Chondrocyte (in vitro differentiated cells): ENCODE measurements at places on chromosomes 5 and 9. TPM values are rescaled to one million over a fixed set of nuclear protein-coding genes. Genes with fewer than 3 reads are reported as not detected.

GRCh38 chr9:89183146-89183545 is 4.5 kb upstream of the SHC3 start:
- peaks cover 17% of the 10 kb centered on the region for H3K27me3 ChIP-seq
- H3K4me1 ChIP-seq: peaks cover 24% of the 10 kb centered on the region
- DNase-seq: no peak
- H3K27ac ChIP-seq: no peak overlapping the region

GRCh38 chr9:69237702-69238295 is 63.7 kb downstream of the TJP2 start:
- H3K27ac ChIP-seq: no peak overlapping the region
- peaks cover 32% of the 10 kb centered on the region for H3K36me3 ChIP-seq
- no peaks in the 10 kb centered on the region for H3K4me1 ChIP-seq

DNA sequence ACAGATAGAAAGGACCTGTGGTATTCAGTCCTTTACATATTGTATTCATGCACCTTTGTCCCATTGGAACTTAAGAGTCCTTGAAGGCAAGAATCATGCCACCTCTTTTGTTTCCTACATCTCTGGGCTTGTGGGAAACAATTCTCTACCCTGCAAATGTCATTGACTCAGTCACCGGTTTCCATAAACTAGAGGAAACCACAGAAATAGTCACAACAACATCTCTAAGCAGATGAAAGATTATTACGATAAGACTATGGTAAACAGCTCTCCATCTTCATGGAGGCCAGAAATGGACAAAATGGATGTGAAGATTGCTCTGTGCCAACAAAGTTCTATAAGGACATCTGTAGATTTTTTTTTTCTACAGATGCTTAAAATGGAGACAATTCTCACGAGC is 165.5 kb downstream of the PIK3R1 start:
- H3K27ac ChIP-seq: no peak overlapping the region
- H3K4me1 ChIP-seq: peaks cover 22% of the 10 kb centered on the region
- H3K27me3 ChIP-seq: no peaks in the 10 kb centered on the region
- H3K4me3 ChIP-seq: no peak overlapping the region
- no peak for DNase-seq

TMEM252 gene
- not detected in 3 replicates for total RNA-seq

MPDZ gene
- 42.5 to 60.4 TPM (median 46.9 TPM) in 3 replicates for total RNA-seq

DNA sequence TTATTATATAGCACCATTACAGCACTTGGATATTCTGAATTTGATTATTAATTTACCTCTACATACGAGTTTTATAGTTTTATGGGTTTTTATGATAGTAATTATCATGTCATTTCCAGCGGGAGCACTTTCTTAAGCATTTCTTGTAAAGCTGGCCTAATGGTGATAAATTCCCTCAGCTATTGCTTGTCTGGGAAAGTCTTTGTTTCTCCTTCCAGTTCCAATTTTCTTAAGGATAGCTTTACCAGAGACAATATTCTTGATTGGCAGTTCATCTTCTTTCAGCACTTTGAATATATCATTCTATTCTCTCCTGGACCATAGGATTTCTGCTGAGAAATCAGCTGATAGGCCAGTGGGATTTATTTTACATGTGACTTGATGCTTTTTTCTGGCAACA is 505.4 kb downstream of the TMEM232 start:
- no peak overlapping the region for H3K27ac ChIP-seq
- peaks cover 17% of the 10 kb centered on the region for H3K36me3 ChIP-seq
- H3K4me1 ChIP-seq: no peaks in the 10 kb centered on the region
- no peaks in the 10 kb centered on the region for H3K27me3 ChIP-seq

- no peak for DNase-seq
- H3K4me1 ChIP-seq: peaks cover 34% of the 10 kb centered on the region
- peaks cover 42% of the 10 kb centered on the region for H3K36me3 ChIP-seq
- H3K27ac ChIP-seq: peak overlapping the region; percentile 82
Observed at GRCh38 chr9:134738869-134739659, 97.5 kb downstream of the COL5A1 start.

PFN3 gene
- total RNA-seq: not detected in 3 replicates

GFPT2 gene
- total RNA-seq: 16.8 to 46.1 TPM (median 18.8 TPM) in 3 replicates

DNA sequence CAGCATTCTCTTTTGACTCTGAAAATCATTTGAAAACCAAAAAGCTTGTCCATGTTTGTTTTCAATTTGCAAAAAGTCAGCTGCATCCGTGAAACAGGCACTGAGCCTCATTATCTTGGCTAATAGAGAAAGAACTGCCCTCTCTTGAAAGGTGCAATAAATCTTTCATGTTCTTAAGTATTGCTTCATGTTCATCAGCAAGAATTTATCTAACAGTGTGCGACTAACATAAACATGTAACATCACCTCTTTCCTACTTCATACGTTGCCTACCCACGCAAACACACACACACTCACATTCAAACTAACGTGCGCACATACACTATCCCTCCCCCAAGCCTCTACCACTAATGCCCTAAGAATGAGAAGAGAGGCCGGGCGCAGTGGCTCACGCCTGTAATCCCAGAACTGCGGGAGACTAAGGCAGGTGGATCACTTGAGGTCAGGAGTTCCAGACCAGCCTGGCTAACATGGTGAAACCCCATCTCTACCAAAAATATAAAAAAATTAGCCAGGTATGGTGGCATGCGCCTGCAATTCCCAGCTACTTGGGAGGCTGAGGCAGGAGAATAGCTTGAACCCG is 629.7 kb upstream of the ZNF608 start:
- H3K4me1 ChIP-seq: peaks cover 6% of the 10 kb centered on the region
- H3K27ac ChIP-seq: no peak overlapping the region
- DNase-seq: no peak

PTRH1 gene
- total RNA-seq: 11.0 to 13.3 TPM (median 11.2 TPM) in 3 replicates

DNA sequence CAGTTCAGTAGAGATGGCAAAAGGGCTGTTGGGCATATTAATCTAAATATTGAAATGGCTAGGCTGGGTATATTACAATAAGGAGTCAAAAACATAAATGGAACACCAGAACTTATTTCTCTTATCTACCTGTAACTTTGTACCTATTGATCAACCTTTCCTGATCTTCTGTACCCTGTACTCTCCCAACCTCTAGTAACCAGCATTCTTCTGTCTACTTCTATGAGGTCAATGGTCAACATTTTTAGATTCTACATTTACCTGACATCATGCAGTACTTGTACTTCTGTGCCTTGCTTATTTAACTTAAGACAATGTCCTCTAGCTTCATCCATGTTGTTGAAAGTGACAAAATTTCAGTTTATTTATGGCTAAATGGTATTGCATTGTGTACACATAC is 467.3 kb downstream of the TAF11L14 start:
- no peaks in the 10 kb centered on the region for H3K27me3 ChIP-seq
- no peaks in the 10 kb centered on the region for H3K4me1 ChIP-seq
- H3K36me3 ChIP-seq: no peaks in the 10 kb centered on the region
- no peak for DNase-seq
- no peak overlapping the region for H3K27ac ChIP-seq

- H3K27ac ChIP-seq: no peak overlapping the region
- no peaks in the 10 kb centered on the region for H3K27me3 ChIP-seq
- no peaks in the 10 kb centered on the region for H3K36me3 ChIP-seq
- H3K4me3 ChIP-seq: no peak overlapping the region
- no peaks in the 10 kb centered on the region for H3K4me1 ChIP-seq
Observed at GRCh38 chr9:68437785-68438184, 81.4 kb downstream of the PGM5 start.

- H3K36me3 ChIP-seq: no peaks in the 10 kb centered on the region
- peak; percentile 94 for DNase-seq
- no peaks in the 10 kb centered on the region for H3K27me3 ChIP-seq
- no peaks in the 10 kb centered on the region for H3K4me1 ChIP-seq
Observed at GRCh38 chr9:137311171-137311985, 9.3 kb upstream of the NRARP start.

C9orf153 gene
- 0.48 TPM in 1 of 3 replicates, not detected in the others for total RNA-seq

TMED7 gene
- total RNA-seq: 122 to 146 TPM (median 132 TPM) in 3 replicates

DNA sequence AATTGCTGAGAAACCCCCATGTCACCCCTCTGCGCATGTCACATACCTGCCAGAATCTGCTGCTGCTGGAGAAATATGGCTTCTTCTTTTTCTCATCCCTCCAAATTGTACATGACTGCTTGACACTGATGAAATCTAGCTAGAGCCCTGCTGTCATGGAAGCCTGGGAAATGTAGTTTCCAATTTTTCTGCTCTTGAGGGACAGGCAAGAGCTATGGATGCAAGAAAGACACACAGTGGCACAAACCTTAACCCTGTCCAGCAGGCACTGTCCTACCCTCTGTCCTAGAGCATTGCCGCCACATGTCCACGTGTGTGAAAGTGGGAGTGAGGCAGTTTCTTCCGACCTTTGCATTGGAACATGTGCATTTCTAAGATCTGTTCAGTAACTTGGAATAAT is 255.5 kb upstream of the SEMA6A start:
- no peaks in the 10 kb centered on the region for H3K4me1 ChIP-seq
- no peak overlapping the region for H3K27ac ChIP-seq
- no peaks in the 10 kb centered on the region for H3K36me3 ChIP-seq
- DNase-seq: no peak
- peaks cover 5% of the 10 kb centered on the region for H3K27me3 ChIP-seq
- no peak overlapping the region for H3K4me3 ChIP-seq

PCDHA5 gene
- total RNA-seq: 0.32 to 0.99 TPM (median 0.62 TPM) in 3 replicates

GRCh38 chr9:3478549-3478953 is 47.2 kb downstream of the RFX3 start:
- peaks cover 38% of the 10 kb centered on the region for H3K4me1 ChIP-seq
- peak overlapping the region; percentile 46 for H3K27ac ChIP-seq
- no peak overlapping the region for H3K4me3 ChIP-seq
- no peak for DNase-seq

ZNF483 gene
- total RNA-seq: 2.2 to 3.5 TPM (median 2.4 TPM) in 3 replicates

POU5F2 gene
- 0.45 to 0.92 TPM (median 0.62 TPM) in 3 replicates for total RNA-seq

FGD3 gene
- total RNA-seq: not detected in 3 replicates

GARIN3 gene
- total RNA-seq: not detected in 3 replicates

- H3K27me3 ChIP-seq: no peaks in the 10 kb centered on the region
- no peak overlapping the region for H3K27ac ChIP-seq
- no peak overlapping the region for H3K4me3 ChIP-seq
- DNase-seq: no peak
- H3K36me3 ChIP-seq: no peaks in the 10 kb centered on the region
- peaks cover 14% of the 10 kb centered on the region for H3K4me1 ChIP-seq
Observed at GRCh38 chr9:16348531-16348930, 521.9 kb downstream of the BNC2 start.

FAT2 gene
- 2.2 to 20.9 TPM (median 2.3 TPM) in 3 replicates for total RNA-seq

GRCh38 chr5:35810601-35811000 is 46.1 kb upstream of the IL7R start:
- no peak overlapping the region for H3K4me3 ChIP-seq
- no peaks in the 10 kb centered on the region for H3K36me3 ChIP-seq

DNA sequence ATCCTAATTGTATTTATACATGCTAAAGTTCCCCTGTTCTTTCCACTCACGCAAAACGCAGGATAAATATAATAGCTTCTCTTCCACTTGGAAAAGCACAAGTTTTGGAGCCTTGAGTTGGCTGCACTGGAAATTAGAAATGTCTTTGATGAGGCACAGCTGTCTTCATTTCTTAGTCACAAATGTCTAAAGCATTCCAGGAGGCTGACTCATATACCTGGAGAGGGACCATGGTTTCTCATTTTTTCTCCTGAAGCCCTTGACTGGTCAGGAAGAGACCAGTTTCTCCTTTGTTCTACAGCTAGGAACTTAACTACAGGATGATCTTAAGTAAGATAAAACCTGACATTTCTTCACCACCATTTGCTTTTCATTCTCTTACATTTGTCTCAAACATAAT is 16.2 kb downstream of the MTX3 start:
- DNase-seq: no peak
- H3K27me3 ChIP-seq: no peaks in the 10 kb centered on the region
- H3K36me3 ChIP-seq: peaks cover 9% of the 10 kb centered on the region
- H3K4me1 ChIP-seq: peaks cover 17% of the 10 kb centered on the region

GRCh38 chr5:10836986-10837385 is 76.0 kb upstream of the DAP start:
- no peak for DNase-seq
- H3K4me1 ChIP-seq: no peaks in the 10 kb centered on the region
- no peak overlapping the region for H3K27ac ChIP-seq
- H3K27me3 ChIP-seq: peaks cover 2% of the 10 kb centered on the region
- H3K36me3 ChIP-seq: no peaks in the 10 kb centered on the region

DNA sequence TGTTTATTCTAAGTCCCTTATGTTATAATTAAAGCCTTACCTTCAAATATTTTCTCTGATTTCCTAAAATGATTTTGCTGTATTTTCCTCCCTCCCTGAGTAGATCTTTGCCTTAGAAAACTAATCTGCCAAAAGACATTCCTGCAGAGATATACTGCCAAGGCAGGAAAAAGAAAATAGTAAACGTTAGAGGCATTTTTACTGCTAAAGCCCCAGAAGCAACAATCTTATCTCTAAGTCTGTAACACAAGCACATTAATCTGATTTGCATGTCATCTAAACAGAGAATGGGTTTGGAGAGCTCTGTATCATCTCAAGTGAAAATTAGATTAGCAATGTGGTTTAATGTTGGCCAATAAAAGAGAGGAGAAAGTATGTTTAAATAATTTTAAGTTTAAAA is 847.7 kb downstream of the MAT2B start:
- H3K27me3 ChIP-seq: no peaks in the 10 kb centered on the region
- H3K4me3 ChIP-seq: no peak overlapping the region
- H3K36me3 ChIP-seq: no peaks in the 10 kb centered on the region
- no peak for DNase-seq

- H3K27me3 ChIP-seq: peaks cover 8% of the 10 kb centered on the region
- H3K4me3 ChIP-seq: no peak overlapping the region
- H3K36me3 ChIP-seq: no peaks in the 10 kb centered on the region
- DNase-seq: no peak
Observed at GRCh38 chr5:45038366-45038987, 229.7 kb downstream of the MRPS30 start.

DNA sequence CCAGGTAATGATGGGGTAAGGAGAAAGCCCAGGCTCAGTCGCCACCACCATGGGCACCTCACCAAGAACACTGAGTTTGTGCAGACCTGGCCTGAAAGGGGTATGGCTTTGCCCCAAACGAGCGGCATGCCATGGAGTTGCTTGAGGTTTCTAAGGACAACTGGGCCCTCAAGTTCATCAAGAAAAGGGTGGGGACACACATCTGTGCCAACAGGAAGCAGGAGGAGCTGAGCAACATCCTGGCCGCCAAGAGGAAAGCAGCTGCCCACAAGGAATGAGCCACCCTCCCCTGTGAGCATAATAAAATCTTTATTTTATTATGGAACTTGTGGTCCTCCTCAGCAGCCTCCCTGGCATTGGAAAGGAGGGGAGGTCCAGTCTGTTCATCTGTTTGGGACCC is 23.8 kb downstream of the CD14 start:
- no peak overlapping the region for H3K4me3 ChIP-seq
- H3K27ac ChIP-seq: no peak overlapping the region
- no peak for DNase-seq
- peaks cover 4% of the 10 kb centered on the region for H3K4me1 ChIP-seq
- H3K27me3 ChIP-seq: peaks cover 7% of the 10 kb centered on the region
- H3K36me3 ChIP-seq: no peaks in the 10 kb centered on the region

DNA sequence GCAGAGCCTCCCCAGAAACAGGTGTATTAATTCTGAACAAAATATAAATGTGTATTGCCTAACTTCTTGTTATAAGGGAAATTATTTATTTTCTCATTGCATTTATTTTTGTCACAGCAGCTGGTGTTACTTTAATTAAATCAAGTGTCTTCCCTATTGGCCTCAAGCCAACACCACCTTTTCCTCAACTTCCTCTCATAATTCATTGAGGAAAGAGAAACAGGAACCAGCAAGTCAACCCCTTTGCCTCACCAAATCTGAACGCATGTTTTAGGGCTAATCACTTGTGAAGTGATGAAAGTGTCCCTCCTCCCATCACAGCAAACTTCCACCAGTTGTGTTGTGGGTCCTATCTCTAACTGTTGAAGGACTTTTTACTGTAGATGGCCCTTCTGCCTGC is 73.1 kb downstream of the DIRAS2 start:
- no peaks in the 10 kb centered on the region for H3K4me1 ChIP-seq
- DNase-seq: no peak
- H3K4me3 ChIP-seq: no peak overlapping the region
- H3K27me3 ChIP-seq: no peaks in the 10 kb centered on the region
